ENCODE measurements at places on chromosomes 16 and 17.
A peak's percentile ranks its signal among the peaks of the same experiment; 100 is the strongest.

- no peak for DNase-seq
These were observed 72.8 kb upstream of the MED9 start for GRCh38 chr17:17403899-17404576.

- no peak for DNase-seq
These were observed 1.3 kb downstream of the SBK1 start for GRCh38 chr16:28293601-28293960.

DNA sequence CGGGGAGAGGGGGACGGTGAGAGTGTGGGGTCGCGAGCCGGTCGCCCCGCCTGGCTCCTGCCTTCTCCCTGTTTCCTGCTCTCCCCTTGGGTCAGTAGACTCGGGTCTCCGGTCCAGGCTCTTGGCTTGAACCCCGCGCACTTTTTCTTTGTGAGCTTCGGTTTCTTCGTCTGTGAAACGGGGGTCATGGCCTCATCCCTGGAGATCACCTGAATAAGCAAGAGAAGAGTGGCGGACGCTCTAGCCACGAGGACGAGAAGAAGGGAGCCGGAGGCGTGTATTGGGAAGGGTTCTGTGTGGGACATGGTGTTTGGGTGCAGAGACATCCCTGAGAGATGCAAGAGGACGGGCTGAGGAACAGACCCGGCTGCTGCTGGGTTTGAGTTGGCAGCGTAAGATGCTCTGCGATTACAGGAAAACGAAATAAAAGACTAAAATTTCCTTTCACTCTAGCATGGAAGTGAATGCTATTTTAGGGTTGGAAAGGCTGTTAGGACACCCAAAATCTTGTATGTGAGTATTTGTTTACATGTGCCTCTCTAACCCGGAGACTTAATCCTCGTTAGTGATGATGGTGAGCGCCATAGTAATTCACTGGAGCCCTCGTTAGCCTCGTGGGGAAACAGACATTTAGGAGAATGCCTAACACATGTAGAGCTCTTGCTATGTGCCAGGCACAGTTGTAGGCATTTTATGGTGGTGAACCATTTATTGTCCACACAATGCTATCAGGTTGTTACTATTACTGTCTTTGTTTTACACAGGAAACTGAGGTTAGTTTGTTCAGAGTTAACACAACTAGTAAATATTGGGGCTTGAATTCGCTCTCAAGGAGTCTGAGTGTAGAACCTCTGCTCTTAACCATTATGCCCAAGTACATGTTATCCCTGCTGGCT lies 646 bp downstream of the KIF22 start:
- no peak for DNase-seq

DNA sequence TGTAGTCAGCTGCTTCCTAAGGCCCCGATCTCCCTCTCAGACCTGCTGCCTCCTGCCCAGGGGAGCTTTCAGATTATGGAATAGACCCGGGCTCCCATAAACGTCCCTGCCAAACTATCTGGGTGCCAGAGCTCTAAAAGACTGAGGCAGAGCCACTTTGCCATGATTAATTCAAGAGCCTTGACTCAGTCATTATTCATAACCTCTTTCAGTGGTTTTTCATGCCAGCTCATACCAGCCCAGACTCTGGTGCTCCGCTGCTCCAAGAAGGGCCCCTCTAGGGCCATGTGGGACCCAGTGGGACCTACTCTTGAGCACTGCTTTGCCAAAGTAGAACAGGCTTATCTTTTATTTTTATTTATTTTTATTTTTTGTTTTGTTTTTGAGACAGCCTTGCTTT lies 23.9 kb downstream of the DNAI2 start:
- DNase-seq: no peak

- DNase-seq: no peak
These were observed 71.4 kb upstream of the WSB1 start for GRCh38 chr17:27222515-27222914.

- no peak for DNase-seq
These were observed 4.3 kb downstream of the ZNF768 start for GRCh38 chr16:30521873-30522641.

GRCh38 chr16:24041834-24042631 lies 206.2 kb downstream of the PRKCB start:
- peak; percentile 18 for DNase-seq

DNA sequence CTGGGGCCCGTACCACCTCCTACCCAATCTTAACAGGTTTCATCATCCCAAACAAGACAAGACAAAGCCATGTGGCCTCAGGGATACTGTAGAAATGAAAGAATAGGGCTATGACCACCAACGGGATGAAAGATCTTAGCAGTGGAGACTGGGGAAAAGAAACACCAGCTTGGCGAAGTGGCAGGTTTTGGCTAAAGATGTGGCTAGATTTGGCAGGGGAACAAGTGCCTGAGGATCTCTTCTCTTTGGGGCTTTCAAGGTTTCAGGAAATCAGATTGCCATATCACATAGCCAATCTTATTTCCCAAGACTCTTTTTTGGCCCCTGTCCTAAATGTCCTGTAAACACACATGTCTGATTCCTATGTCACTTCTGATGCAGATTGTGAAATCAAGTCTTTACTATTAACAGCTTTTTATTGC lies 6.9 kb downstream of the KRT24 start:
- no peak for DNase-seq

DNA sequence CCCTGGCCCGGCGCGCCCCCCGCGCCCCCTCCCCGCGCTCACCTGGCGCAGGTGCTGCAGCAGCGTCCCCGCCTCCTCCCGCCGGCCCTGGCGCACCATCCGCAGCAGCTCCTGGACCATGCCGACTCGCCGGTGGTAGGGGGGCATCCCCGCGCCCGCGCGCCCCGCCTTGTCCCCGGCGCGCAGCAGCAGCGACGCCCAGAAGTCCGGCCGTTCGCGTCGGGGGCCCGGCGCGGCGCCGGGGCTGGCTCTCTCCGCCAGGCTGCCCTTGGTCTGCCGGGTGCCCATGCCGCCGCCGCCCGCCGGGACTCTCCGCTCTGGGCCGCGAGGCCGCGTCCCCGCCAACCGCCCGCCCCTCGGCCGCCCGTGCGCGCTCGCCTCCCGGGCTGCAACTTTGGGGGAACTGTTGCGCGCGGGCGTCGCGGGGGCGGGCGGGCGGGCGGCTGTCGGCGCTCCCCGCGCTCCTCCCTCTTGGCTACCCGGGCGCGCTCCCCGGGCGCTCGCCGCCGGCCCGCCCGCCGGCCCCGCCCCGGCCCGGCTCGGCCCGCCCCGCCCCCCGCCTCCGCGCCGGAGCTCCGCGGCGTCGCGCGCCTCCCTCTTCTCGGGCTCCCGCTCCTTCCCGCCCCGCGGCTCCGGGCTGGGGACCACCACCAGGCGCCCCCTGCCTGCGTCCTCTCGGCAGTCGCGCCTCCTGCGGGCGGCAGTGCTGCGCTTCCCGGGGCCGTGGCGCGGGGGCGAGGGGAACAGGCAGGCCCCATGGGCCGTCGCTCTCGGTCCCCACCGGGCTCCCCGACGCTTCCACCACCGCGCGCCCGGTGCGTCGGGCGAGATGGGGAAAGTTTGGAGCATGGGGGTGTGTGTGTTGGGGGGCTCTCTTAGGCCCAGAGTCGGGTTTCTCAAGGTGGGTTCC lies at the start of gene LRRC75A:
LRRC75A (minus strand) TSS at position 491 of the 910 bp plus-strand sequence; CDS start at position 288, 203 bp downstream.
- DNase-seq: no peak

DNA sequence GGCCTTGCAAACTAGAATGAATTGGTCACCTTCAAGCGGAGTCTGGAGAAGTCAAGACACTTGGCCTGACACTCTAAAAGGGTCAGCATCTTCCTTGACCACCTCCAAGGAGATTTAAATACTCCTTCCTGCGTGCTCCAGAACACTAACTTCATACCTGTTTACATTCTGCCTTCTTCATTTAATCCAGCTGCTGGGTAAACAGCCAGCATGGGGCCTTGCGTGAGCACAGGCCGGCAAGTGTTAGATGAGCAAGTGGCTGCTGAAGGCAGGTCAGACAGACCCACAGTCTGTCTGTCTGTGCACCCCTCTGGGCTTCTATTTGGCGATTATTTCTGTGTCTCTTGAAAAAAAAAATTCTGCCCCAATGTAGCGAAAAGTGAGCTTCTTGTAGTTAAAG lies 153.8 kb downstream of the MSI2 start:
- DNase-seq: no peak

DNA sequence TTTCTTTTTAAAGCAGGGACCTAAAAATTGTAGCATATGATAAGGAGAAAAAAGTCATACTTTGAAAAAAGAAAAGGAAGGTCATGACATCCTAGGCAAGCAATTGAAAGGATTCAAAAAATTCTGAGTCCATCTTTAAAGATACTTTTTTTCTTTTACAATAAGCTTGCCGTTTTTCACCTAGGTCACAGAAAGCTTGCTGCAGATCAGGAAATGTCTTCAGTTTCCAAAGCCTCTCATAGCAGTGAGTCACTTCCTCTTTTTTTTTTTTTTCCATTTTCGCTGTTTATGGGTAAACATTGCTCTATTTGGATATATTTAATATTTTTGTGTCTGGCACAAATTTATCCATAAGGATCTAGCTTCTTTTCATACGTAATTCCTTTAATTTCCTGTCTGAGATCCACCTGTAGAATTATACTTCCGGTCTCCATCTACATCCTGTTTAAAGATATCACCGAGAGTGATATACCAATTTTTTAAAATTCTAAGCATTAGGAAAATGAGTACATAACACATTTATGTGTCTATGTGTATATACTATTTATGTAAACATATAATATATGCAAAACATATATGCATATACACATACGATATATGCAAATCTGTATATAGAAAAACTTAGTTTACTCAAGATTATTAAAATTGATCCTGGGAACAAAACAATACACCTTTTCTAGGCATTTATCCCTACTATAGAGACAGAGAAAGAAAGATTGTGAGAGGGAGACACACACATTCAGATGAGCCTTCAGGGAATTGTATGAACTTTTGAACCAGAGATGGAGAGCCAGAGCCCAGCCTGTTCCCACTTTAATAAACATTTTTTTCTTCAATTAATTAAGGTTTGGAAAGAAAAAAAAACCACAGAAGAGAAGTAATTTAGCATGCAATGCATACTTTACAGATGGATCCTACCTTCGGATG lies 134.4 kb downstream of the SKAP1 start:
- DNase-seq: no peak

DNA sequence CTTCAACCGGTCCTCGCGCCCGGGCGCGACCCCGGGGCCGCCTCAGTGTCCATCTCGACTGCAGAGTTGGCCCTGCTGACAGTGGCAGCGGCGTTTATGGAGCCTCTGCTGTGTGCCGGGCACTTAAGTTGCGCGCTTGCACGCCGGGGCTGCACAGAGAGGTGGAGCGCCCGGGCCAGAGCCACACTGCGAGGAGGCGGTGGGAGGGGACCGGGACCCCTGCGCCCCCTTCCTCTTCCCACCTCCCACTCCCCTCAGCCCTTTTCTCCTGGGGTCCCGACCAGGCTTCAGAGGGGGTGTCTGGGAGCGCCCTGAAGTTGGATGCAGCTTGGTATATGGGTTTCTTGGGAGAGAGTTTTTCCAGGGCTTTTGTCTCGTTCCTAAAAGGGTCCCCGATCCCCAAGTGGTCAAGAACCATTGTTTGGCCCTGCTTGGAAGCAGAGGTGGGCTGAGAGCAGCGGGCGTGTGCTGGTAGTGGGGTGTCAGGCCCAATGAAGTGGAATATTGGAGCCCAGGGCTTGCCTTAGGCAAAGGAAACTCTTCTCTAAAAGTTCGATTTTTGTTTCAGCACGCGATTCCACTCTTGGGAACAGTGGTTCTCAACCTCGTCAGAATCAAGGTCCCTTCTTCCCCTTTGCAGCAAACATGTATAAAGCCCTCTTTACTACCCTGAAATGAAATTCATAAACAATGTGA lies 605 bp downstream of the MRTFB start:
- no peak for DNase-seq

DNA sequence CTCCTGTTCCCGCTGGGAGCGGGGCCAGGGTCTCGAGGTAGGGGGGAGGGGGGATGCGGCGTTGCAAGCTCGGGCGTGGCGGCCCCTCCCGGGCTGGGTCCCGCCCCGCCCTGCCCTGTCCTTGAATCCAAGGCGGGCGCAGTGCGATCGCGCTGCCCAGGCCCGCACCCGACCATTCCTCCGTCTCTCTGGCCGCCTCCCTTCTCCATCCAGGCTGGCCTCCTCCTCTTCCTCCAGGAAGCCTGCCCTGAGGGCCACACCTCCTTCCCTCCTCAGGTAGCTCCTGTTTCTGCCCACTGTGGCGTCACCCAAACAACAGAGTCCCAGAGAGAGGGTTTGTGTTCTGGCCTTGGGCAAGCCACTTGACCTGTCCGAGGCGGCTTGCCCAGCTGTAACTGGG lies 43.0 kb upstream of the TAC4 start:
- no peak for DNase-seq

DNA sequence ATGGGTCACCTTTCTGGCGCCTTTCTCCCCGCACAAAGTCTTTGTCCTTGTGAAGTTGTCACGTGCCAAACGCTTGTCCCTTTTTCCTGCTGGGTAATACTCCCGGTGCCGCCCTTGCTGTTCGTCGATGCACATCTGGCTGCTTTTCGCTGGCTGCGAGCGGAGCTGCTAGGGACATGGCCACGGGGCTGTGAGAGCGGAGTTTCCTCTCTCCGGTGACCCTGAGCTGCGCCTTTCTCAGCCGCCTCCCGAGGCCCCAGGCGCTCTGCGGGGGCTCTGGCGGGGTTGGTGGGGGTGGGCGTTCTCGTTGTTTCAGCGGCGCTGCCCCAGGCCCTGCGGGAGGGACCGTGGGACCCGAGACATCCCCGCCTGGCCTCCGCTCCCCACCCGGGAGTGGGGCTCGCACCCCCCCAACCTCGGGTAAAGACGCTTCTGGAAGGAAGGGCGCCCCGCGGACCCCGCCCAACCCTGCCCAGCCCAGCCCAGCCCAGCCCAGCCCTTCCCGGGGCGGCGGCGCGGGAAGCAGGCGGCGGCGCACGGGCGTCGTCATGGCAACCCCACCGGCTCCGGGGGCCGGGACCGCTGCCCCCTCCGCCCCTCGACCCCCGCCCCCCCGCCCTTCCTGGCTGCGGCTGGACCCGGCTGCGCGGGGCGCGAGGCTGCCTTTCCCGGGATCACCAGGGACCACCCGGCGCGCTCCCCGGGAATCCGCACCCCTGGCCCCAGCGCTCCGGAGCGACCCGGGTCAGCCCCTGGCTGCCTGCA lies 12.3 kb downstream of the CHMP6 start:
- no peak for DNase-seq

- DNase-seq: no peak
These were observed 17.2 kb upstream of the NSMCE1 start for GRCh38 chr16:27285676-27286196.

GRCh38 chr17:28743243-28744103 lies at the start of gene TRAF4:
TSS of gene TRAF4 (plus strand) at chr17:28744011. CDS start at chr17:28744113, 102 bp downstream.
- DNase-seq: peak; percentile 95

DNA sequence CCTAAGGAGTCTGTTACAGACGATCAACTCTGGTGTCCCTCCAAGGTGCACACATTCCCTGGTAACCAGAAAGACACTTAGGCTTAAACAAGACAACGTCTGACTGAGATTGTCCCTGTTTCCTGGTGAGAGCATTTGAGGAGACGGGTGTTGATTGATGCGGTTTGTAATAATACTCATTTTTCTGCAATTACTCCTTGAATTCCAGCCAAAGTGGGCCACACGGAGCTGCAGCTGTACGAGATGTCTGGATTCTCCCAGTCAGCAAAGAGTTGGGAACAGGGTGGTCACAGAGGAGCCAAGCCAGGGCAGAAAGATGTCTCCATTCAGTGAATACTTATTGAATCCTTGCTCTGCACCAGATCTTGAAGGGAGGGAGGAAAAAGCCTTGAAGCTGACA lies 30.9 kb upstream of the CES5A start:
- no peak for DNase-seq

GRCh38 chr16:50301626-50302471 lies 35.5 kb downstream of the ADCY7 start:
- DNase-seq: peak; percentile 70

- DNase-seq: no peak
These were observed 453 bp downstream of the MMP25 start for GRCh38 chr16:3046641-3047386.

All from astrocyte of the spinal cord (primary cell).